ENCODE measurements at places on chromosomes 12 and 14. TPM values are rescaled to one million over a fixed set of nuclear protein-coding genes. Genes with fewer than 3 reads are reported as not detected.
A peak's percentile ranks its signal among the peaks of the same experiment; 100 is the strongest.

- no peak for DNase-seq
Observed at GRCh38 chr12:6440391-6440790, 4.4 kb upstream of the CD27 start.

DNA sequence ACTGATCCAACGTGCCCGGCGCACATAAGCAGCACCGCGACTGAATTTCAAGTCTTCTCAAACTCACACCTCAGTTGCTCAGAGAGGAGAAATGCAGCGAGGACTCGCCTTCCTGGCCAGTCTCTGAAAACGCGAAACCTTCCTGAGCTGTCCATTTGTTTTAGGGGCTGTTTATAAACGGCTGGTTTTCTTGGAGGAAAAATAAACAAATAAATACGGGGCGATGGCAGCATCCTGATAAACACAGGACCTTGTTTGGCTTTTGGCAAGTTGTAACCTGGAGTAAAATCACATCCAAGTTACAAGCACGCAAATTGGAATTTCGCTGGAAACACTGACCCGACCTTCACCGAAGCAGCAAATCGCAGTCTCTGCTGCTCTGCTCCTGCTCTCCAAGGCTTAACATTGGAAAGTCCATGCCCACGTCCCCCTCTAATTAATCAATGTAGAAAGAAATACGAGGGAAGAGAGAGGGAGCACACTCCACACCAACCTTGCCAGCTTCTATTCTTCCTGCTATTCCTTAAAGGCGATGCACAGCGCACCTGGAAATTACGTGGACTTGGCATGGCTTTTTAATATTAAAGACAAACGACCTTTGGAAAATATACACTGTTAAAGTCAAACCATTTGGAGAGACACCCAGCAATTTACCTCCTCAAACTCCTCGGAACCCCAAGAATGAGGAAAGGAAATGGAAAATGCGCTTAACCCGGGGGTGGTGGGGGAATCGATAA is 248.8 kb downstream of the APAF1 start:
- no peak for DNase-seq

DNA sequence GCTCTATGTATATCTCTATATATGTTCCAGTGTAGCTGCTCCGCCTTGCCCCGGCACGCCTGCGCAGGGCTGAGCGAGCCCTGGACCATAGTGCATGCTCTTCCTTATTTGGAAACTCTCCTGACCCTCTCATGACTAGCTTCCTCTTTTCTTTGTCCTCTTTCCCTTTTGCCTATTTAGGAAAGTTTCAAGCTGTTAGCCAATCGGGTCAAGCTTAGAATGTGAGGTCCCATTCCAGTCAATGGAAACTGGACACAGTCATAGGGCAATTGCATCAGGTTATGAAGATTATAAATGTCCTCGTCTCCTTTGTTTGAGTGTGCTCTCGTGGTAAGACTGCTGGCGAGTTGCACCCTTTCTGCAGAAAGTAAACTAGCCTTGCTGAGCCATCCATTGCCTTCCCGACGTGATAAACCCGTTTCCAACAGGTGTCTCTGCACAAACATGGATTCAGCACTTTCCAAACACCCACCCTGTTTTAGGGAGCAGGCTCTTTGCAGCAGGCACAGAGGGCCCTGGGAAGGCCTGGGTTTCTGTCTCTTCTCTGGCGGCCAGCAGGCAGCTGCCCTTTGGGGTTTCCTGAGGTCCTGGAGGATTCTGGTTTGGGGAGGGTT is 30.9 kb downstream of the CCDC92 start:
- no peak for DNase-seq

- DNase-seq, result no peak
Observed at GRCh38 chr14:96039633-96040311, 610 bp downstream of the C14orf132 start.

GRCh38 chr14:51398898-51399297 is 158.9 kb downstream of the TMX1 start:
- DNase-seq, result no peak

DNA sequence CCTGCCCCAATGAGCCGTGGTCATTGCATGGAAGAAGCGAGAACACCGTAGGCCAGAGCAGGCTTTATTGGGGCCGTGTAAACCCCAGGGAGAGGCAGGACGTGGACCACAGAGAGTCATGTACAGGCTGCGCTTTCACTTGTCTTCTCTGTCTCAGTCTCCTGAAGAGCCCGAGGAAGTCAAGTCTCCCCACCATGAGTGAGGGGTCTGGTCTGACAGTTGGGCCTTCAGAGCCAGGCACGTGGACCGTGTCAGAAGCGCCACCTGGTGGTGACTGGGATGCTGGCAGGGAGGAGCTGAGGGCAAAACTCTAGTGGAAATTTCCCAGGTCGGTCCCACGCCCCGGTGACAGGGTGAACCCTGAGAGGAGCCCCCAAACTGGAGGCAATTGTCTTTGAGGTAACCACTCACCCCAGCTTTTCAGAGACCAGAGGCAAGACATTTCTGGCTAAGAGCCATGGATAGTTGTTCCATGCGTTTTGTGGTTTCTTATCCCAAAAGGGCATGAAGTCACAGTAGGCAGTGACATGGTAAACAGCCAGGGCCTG is 17.4 kb downstream of the RPS6KL1 start:
- DNase-seq, result peak; percentile 64

DNA sequence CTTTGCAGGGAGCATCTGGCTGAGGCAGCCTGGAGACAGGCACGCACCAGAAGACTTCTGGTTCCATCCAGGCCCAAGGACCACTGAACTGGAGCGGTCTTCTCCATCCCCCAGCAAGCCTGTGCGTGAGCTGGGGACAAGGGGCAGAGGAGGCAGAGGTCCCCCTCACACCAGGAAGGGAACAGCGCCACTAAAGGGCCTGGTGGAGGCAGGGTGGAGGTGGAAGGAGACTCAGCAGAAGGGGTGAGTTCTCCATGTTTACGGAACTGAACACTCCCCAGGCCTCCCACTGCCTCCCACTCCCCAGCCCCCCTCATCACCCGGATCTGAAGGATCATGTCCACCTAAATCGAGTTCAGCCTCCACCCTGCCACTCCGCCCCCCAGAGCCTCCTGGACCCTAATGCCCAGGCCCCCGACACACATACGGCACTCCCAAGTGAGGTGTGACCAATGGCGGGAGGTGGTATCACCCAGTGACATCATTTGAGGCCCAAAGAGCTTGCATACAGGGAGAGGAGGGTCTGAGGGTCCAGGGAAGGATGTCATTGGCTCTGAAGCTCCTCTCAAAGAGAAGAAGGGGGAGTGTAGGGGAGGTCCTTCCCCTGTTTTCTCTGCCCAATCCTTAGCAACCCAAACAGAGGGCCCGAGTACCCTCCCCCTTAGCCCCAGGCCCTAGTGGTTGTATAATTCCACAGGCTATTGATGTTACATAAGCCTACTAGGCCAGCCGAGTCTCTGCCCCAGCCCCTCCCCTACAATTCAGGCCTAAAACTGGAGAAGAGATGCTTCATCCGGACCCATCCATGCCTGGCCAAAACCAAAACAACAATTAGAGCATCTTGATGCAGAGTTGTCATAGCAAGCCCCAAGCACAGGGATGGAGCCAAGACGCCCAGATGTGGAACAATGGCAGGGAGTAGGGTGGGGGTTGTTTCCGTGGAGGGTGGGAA is 1.0 kb downstream of the FAIM2 start:
- no peak for DNase-seq

- no peak for DNase-seq
Observed at GRCh38 chr12:18224745-18225144, 36.6 kb upstream of the PIK3C2G start.

- no peak for DNase-seq
Observed at GRCh38 chr14:75522224-75522982, at the start of gene BATF. BATF (plus strand) TSS chr14:75522469; CDS start chr14:75522683, 214 bp downstream.

DNA sequence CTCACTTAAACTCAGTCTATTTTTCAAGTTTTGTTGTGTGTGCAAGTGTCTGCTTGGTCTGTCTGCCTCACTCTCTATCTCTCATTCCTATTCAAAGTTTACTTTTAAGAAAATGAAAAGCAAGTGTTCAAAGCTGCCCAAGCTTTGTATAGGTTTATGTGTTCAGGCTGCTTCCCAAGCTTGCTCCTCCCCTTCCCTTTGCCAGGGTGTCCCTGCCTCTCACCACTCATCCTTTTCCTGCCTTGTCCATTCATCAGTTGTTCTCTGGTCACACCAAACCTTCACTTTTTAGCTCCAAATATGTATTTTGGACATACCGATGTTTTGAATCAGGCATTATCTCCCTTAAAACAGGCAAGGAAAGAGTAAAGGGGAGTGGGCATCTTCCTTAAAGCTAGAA is 41.3 kb downstream of the STK38L start:
- DNase-seq, result no peak

DNA sequence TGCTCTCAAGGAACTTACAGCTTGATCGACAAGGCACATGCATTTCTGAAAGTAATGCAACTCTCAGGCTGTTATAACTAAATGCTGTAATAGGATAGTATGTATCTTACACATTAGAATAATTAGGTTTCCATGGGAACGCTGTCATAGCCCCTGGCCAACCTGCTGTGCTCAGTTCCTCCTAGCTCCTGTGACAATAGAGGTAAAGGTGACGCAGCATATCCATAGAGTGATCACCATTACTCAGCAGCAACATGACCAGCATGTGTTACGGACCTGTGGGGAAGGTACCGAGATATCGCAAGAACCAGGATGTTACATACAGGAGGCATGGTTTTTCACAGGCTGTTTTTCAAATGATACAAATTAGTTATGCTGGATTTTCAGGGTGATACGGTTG is 150.7 kb downstream of the CAND1 start:
- DNase-seq, result no peak

DNA sequence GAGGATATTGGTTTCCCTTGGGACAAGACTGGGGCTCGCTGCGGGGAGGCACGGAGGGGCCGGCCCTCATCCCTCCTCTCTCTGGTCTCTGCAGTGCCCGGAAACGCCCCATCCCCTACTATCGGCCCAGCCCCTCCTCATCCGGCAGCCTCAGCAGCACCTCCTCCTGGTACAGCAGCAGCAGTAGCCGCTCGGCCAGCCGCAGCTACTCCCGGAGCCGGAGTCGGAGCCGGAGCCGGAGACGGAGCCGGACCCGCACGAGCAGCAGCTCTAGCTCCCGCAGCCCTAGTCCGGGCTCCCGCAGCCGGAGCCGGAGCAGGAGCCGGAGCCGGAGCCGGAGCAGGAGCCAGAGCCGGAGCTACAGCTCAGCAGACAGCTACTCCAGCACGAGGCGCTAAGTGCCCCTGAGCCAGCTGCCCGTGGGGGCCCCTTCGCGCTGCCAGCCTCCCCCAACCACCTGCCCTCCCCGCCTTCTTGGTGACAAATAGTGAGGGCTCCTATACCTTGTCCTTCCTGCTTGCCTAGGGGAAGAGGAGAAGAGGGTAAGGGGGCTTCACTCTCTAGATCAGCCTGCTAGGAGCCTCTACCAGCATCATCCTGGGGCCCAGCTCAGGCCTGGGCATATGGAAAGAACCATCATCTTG is 22.2 kb upstream of the HSPB8 start:
- DNase-seq, result no peak

DNA sequence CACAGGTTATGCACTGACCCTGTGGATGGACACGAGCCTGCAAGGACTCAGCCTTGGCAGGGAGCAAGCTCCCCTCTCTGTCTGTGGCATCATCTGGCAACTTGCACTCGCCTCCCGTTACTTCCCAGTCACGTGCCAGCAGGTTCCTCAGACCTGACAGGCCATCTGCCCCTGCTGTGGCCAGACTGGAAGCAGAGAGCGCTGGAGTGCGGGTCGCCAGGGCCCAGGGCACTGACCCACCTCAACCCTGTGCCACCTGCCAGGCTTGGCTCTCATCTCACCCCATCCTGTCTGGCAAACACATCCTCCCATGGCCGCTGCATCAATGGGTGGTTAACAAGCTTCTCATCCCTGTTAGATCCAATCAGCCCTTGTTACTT is 28.4 kb downstream of the SLC6A12 start:
- DNase-seq, result no peak

Gene ANKRD33
- 0.27 TPM for total RNA-seq

Gene ADAM21
- 0.11 TPM for total RNA-seq

Data from mesothelial cell of epicardium (in vitro differentiated cells).